ENCODE measurements at places on chromosomes 13 and 19.

DNA sequence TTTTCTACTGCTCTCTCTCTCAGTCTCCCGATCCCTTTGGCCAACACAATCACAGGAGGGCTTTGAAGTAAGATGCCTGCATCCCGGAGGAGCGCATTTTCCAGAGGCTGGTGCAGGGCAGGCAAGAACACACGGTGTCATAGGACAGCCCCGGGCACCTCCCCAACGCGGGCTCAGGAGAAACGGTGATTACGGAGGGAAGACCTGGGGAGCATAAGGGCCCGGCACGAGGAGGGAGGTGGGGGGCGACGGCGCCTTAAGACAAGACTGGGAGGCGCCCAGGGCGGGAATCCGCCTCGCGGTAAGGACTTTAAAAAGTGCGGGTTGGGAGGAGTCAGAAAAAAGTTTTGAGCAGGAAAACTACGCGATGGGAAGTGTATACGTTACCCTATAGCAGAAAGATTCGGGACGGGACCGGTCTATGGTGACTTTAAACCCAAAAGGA lies 18.7 kb upstream of the ZNF888 start:
- DNase-seq: peak; percentile 34

DNA sequence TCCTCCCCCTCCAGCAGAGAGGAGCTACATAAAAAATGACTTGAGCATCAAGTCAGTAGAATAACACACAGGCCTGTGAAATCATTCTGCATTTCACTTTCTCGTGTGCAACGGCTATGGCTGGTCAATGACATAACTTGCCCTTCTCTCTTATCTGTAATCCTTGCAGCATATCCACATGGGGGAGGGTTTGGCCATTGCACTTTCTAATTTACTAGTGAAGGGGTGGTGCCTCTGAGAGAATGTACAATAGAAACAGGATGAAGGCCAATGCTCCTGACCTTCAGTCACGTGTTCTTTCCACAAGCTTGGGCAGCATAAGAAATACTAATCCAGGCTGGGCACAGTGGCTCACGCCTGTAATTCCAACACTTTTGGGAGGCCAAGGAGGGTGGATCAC lies 641.0 kb upstream of the ARGLU1 start:
- DNase-seq: no peak

DNA sequence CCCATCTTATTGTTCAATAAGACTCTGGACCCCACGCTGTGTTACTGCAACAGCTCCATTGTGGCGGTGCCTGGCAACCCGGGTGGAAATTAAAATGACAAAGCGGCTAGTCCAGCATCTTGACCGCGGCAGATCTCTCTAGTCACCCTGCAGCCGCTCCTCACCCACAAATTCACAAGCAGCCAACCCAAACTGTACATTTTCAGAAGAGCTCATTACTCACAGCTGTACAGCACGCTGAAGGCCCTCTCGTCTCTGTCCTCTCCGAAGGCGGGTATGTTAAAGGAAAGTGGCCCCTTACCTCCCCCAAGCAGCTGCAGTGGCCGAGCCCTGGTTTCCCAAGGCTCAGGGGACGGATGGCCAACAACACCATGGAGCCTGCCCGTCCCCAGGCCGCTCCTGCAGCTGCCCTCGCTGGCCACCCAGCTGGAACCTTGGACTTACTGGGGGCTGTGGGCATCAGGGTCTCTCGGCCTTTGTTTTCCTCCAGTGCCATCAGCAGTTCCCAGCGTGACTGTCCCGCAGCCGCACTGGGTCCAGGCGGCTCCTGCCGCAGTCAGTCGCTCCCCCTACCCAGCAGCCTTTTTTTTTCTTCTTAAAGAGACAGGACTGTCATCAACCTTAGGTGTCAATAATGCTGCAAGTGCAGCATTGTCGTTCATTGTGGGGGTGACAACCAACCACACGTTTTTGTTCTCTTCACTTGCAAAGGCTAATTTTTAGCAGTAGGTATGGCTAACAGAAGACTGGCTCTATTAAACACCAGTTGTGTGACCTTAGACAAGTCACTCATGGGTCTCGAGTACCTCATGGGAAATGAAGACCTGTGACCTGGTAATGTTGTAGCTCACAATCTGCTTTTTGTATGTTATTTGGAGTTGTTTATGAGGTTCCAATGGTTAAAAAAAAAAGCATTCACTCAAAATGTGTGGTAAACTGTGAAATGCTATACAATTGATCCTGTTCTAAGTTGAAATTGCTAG lies at the start of gene SACS:
Gene SACS, minus strand, starts transcription at position 532 of the 983 bp plus-strand sequence. CDS start 22,463 bp downstream, outside the sequence.
- no peak for DNase-seq

DNA sequence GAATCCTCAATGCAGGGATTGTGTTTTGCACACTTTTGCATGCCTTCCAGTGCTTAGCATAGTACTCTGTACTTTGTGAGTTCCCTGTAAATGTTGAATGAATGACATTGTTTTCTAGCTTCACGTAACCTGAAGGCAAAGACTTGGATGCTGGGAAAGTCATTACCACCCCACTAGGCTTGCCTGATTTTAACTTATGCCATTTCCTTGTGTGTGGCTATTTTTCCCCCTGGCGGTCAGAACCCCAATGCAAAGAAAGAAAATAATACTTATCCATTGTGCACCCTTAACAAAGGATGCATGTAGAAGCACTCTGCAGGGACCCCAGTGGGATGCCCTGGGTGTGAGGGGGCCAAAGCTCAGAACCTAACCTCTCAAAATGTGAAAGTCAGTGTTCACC lies 1.2 kb upstream of the ENOX1 start:
- no peak for DNase-seq

DNA sequence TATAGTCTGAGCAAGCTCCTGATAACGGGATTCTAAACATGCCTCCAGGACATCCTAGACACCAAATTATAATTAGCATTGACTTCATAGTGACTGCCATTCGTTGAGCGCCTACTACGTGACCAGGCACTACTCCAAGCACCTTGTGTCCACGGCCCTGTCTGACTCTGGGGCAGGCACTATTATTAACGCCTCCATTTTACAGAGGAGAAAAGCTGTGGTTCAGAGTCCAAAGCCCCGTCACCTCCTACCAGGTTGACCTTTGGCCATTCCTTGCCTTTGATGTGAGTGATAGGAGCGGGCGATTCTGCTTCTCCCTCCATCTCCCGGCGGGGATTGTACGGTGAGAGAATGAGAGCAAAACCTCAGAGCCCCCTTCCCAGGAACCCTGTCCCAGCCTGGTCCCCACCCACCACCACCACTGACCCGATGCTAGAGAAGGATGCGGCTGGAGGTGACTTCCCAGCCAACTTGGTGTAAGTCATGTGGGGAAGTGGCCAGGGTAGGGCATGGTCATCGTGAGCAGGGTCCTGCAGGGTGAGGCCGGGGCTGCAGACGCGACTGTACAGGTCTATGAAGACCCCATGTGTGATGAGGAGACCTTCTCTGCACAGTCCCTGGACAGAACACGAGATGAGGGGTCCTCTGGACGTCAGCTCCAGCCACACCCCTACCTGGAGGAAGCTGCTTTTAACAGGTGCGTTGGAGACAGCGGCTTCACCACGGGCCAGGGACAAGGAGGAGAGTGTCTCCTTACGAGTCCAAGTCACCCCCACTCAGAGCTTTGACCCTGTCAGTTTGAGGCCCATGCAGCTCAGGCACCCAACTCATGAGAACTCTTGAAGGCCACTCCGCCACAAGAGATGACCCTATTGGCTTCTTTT lies at the start of gene IGSF23:
Gene IGSF23, plus strand, starts transcription at position 269 of the 884 bp plus-strand sequence. Its CDS starts 83 bp downstream, at position 352.
- no peak for DNase-seq

- DNase-seq: peak; percentile 50
Measured at GRCh38 chr19:55118401-55118991, 1.1 kb upstream of the PPP1R12C start.

- DNase-seq: no peak
Measured at GRCh38 chr19:15641901-15642491, 1.3 kb downstream of the CYP4F3 start.

DNA sequence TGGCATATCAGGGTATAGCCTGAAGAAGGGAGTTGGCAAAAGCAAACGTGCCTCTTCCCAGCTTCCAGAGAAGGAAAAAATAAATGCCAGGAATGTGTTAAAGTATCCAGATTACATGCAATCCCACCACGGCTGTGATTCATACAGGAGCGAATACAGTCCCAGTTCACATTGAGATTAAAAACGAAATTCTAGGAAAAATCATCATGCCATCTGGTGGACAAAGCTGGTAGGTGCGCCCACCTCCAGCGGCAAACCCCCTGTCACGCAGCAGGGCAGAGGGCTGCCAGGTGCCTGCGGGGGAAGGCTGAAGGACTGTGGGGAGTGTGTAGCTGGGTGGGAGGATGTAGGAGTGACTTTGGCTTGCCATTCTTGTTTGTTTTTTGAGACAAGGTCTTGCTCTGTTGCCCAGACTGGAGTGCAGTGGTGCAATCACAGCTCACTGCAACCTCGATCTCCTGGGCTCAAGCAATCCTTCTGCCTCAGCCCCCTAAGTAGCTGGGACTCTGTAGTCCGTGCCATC lies 6.4 kb upstream of the DMWD start:
- DNase-seq: peak; percentile 61

DNA sequence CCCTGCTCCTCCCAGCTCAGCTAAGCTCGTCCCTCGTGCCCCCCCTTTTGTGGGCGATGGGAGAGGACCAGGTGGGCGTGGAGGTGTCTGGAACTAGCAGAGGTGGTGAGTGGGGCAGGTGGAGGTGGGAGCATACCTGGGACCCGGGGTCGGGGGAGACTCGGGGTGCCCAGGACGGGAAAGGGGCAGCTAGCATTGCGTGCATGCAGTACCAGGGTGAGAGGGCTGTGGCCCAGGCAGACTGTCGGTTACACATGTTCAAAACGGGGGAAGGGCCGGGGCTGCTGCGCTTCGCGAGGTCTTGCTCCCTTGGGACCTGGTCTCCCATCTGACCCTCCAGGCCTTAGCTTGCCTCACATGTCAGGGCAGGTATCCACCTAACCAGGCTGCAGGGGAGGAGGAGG lies 9.1 kb downstream of the TLE5 start:
- no peak for DNase-seq

GRCh38 chr19:46211201-46211881 lies 18.2 kb upstream of the IGFL1 start:
- DNase-seq: no peak

DNA sequence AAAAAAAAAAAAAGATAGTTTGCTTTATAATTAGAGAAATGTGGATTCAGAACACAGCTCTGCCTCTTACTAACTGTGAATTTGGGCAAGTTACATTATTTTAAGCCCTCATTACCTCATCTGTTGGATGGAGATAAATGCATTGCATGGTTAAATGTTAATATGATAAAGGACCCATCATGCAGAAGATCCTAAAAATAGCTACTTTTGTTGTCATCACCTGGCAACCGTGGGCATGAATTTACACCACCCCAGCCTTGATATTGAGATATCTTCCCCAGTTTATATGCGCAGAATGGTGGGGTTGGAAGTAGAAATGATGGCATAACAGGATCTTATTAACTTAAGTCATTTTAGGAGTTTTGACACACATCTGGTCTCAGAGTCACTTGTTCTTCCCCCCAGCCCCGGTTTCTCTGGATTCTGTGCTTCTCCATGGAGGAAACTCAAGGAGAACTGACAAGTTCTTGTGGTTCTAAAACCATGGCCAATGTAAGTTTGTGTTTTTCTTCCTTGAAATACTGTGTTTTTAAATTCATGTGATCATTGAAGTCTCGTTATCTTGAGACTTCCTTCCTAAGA lies 8.9 kb downstream of the ZNF546 start:
- DNase-seq: no peak

DNA sequence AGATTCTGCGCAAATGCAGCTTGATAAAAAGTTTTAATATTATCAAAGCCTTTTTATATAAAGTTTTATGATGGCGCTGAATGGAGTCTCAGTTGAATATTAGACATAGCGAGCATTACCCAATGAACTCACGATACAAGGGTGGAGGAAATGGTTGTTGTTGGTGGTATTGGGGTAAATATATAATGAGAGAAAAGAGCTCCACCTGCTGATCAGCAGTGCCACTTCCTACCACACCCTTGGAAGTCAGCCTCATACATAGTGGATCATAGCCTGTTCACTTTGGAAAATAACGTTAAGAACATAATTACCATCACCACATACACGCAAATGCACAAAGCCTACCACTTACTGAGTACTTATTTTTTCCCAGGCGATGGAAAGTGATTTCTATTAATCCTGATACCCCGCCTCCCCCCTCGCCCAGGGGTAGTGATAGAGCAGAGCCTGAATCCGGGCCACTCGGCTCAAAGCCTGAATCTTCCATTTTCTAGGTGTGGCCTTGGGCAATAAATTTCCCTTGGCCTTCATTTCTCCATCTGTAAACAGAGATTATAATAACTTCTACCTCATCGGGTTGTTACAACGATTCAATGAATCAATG lies 358.3 kb downstream of the KLF5 start:
- DNase-seq: no peak

GRCh38 chr19:18798384-18799352 lies 7.6 kb upstream of the COMP start:
- no peak for DNase-seq

GRCh38 chr13:44651209-44651608 lies 75.1 kb upstream of the TSC22D1 start:
- no peak for DNase-seq

DNA sequence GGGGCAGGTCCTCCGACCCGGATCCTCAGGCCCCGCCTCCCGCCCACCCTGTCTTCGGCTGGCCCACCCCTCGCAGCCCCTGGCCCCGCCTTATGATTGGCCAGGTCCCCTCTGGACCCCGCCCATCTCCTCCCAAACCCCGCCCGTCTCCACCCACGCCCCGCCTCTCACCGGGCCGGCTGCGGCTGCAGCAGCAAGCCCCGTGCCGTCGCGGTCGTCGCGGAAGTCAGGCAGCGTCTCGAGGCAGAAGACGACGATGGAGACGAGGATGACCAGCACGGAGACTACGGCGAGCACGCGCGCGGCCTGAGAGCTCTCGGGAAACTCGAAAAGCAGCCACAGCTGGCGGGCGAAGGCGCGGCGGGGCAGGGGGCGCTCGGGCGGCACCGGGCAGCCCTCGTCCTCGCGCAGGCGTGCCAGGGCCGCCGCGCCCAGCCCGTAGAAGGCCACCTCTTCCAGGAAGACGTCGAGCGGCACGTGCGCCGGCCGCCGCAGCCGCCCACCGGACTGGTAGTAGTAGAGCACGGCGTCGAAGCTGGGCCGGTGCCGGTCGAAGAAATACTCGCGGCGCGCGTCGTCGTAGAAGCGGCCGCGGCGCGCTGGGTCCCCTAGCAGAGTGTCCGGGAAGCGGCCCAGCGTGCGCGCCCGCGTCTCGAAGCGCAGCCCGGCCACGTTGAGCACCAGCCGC lies 495 bp downstream of the KCNA7 start:
- DNase-seq: no peak

DNA sequence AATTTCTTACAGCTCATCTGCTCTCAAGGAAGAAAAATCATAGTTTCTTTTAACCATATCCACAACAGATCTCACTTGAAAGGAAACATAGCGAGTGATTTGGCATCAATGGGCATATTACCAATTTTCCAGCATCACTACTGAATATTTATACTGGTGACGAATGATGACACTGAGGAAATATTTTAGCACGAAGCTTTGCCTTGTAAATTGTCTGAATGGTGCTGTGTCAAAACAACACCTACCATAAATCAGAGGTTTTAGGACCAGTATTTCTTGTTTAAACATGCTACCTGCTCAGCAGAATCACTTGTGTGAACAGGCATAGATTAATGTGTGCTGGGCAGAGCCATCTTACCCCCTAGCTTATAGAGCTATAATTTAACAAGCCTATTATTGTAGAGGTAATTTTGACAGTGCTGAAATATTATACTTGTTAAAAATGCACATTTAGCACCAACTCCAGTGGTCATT lies 146.8 kb downstream of the ABCC4 start:
- no peak for DNase-seq
